ENCODE measurements at places on chromosomes 11 and 22.

DNA sequence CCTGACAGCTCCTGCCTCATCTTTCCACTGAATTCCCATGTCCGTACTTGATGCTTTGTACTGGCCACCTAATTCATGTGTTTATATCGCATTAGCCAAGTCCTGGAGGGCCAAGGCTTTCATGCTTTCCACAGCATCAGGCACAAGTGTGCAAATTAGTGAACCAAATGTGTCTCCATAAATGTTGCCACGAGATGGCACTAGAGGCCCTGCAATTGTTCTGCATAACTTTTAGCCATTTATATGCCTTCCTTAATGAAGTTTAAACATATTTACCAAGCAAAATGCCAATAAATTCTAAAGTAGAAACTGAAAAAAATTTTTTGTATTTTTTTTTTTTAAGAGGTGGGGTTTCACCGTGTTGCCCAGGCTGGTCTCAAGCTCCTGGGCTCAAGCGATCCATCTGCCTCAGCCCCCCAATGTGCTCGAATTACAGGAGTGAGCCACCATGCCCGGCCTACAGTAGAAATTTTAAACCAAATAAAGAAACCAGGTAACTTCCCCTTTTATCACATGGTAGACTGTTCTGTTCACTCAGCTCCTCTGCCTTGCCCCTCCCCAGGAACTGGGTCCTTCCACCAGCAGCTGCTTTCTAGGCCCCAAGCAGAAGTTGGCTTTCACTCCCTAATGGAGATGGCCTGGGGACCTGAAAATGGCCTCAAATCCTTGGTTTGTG lies 20.8 kb upstream of the IL18BP start:
- peak; percentile 22 for DNase-seq

GRCh38 chr11:119608201-119608600 lies 120.8 kb downstream of the NECTIN1 start:
- DNase-seq, result no peak

DNA sequence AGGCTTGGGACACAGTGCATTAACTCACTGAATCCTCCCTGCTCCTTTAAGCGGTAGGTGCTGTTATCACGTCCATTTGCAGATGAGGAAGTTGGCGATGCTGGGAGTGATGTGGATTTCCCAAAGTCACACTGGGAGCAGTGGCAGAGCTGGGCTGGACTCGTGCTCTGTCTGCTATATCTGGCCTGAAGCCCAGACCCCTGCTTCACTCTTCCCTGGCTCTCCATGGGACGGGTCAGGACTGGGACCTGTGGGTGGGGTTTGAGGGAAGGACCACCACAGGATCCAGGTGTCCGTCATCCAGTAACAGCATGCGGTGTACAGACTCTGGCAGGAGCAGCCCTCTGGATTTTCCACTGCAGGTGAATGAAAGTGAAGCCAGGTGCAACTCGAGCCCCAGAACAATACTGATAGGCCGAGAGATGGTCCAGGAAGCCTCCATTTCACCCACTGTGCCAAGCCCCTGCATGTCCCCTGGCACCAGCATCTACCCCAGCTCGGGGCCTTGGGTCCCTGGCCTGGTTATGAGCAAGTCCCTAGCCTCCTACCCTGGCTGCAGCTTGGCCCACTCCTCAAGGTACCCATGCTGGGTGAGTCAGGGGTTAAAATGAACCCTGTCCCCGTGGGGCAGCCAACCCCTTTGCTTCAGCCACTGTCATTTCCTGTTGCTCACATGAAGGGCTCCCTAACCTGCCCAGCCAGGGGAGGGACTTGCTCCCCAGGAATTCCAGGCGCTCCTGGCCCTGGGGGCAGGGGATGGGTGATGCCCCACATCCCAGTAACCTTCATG lies 4.2 kb downstream of the USP2 start:
- DNase-seq, result no peak

- DNase-seq, result no peak
Measured at GRCh38 chr22:21044931-21045584, 688 bp upstream of the LRRC74B start.

DNA sequence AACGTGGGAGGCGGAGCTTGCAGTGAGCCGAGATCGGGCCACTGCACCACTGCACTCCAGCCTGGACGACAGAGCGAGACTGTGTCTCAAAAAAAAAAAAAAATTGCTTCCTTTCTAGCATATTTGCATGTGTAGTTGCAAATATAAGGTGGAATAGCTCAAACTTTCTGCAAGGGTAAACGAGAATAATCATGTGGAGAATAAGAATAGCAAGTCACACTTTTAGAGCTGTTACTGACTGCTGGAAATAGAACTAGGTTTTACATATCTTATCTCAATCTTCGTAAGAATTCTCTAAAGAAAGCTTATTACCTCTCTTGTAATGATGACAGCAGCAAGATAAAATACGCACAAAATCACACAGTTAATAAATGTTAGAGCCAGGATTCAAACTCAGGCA lies 1.6 kb downstream of the L3MBTL2 start:
- no peak for DNase-seq

DNA sequence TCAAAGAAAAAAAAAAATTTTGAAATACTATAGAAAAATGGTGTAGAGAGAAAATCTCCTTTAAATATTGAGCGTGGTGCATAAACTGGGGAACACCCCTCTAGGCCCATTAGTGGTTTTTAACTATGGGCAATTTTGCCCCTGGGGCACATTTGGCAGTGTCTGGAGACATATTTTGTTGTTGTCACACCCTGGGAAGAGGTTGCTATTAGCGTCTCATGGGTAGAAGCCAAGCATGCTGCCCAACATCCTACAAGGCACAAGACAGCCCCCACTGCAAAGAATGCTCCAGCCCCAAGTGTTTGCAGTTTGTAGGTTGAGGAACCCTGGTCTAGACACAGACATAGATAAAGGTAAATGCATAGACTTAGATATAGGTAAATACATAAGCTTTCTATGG lies 92.6 kb downstream of the KIAA1671 start:
- no peak for DNase-seq

- no peak for DNase-seq
Measured at GRCh38 chr11:43576803-43577521, 103.6 kb upstream of the HSD17B12 start.

- DNase-seq, result no peak
Measured at GRCh38 chr11:128153697-128154048, 433.7 kb downstream of the ETS1 start.

DNA sequence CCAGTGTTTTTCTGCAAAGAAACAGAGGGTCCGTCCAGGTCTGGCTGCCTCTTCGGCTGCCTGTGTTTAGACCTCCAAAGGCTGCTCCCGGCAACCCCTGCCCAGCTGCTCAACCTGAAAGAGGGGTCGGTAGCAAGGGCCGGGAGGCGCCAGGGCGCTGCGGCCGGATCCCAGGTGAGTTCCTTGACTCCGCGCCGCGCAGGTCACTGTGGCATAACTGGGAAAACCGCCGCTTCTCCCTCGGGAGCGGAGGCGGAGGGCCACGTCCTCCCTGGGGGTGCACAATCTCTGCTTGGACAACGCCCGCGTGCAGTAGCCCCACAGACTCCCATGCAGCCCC lies 1.0 kb upstream of the BRSK2 start:
- no peak for DNase-seq

GRCh38 chr11:70317581-70318305 lies 47.3 kb downstream of the PPFIA1 start:
- no peak for DNase-seq

GRCh38 chr11:43947815-43948214 lies 5.4 kb downstream of the C11orf96 start:
- no peak for DNase-seq

DNA sequence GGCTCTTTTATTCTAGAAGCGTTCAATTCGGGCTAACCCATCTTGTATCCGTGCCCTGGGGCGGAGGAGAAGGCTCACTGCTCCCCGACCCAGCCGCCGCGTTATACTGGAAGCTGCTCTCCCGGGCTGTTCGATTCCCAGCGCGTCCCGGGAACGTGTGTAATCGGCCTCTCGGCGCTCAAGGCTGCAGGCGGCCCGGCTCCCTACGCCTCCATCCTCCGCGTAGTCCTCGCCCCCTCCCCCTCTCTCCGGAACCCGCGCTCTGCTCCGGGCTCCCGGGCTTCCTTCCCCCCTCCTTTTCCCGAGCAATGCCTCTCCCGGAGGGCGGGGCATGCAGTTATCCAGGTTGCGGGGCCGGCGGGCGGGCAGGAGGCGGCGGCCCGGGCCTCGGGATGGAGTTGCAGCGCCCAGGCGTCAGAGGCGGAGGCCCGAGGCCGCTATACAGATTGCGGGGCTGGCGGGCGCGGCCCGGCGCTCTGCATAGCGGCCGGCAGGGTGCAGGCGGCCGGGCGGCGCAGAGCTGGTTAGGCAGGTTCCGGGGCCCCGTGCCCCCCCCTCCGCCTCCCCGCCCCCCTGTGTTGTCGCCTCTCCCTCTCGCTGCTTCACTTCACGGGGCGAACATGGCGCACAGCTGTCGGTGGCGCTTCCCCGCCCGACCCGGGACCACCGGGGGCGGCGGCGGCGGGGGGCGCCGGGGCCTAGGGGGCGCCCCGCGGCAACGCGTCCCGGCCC lies at the start of gene KMT2A:
TSS of gene KMT2A (plus strand) at position 600 of the 732 bp plus-strand sequence. CDS start at position 621, 21 bp downstream.
- DNase-seq, result peak; percentile 98

GRCh38 chr11:35853971-35854370 lies 89.9 kb upstream of the LDLRAD3 start:
- no peak for DNase-seq

- no peak for DNase-seq
Measured at GRCh38 chr11:124577716-124578427, 8.1 kb downstream of the OR8A1 start.

DNA sequence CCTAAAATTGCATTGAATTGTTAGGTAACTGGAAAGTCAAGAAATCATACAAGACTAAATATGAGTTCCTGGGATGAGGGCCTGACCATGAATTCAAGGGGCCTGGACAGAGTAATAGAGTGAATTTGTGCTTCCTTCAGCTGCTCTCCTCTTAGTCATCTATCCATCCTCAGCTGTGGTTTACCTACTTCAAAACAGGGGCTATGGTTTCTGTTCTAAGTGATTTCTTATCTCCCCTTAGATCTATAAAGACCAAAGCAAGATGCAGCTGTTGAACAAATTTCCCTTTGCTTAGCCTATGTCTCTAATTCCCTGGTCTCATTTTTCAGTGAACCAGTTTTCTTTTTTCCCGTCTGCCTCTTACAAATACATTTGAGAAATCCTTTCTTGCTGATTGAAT lies 428.5 kb downstream of the FAM181B start:
- DNase-seq, result no peak

DNA sequence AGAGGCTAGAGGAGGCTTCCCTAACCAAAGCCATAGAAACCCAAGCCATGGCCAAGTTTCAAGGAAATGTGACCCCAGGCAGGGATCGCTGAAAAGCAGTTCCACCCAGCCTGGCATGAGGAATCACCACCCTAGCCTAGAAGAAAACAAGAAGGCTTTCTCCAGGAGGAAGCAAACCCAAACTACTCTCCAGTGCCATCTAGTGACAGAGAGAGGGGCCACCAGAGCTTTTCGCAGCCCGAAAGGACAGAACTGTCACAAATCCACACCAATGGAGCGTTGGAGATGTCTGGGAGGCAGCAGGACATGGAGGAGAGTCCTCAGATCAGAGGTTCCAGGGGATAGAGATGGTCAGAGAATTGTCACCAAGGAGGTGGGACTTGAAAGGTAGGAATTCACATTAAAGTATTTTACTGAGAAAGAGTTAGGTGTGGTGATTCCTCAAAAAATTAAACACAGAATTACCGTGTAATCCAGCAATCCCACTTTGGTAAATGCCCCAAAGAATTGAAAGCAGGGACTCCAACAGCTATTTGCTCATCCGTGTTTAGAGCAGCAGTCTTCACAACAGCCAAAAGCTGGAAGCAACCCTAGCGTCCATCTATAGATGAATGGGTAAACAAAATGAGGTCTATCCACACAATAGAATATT lies 67.3 kb upstream of the NUP50 start:
- peak; percentile 55 for DNase-seq

GRCh38 chr11:12102588-12103410 lies 7.6 kb upstream of the MICAL2 start:
- no peak for DNase-seq

DNA sequence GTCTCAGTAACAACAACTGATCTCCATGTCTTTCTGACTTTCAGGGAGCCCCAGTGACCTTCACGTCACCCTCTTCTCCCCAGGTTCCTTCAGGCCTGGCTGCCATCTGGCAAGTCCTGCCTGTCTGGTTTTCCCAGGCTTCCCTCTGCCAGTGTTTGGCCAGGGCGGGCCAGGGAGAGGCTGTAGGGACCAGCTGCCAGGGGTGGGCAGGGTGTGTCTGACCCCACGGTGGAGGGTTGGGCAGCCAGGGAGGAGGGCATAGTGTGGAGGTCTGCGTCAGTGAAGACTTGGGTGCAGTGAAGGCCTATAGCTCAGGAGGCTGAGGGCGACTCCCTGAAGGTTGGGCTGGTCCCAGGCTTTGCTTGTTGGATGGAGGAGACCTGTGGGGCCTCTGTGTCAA lies 11.9 kb upstream of the MRGPRX2 start:
- DNase-seq, result no peak

- DNase-seq, result no peak
Measured at GRCh38 chr11:119780222-119780953, 51.4 kb upstream of the NECTIN1 start.

DNA sequence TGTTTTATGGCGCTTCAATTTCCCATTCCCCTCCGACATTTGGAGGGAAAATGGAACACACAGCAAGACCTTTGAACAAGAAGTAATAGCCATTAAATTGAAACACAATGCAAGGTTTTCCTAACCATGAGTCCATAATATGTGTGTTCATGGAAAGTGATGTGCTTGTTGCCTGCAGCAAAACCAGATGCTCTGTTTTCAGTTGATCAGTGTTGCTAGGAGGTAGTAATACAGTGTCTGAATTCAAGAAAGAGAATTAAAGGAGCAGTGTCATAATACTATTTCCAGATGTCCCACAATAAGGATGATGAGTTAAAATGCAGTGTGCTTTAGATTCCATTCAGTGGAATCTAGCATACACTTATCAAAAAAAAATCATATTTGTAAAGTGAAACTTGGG lies 637.4 kb upstream of the API5 start:
- DNase-seq, result no peak

DNA sequence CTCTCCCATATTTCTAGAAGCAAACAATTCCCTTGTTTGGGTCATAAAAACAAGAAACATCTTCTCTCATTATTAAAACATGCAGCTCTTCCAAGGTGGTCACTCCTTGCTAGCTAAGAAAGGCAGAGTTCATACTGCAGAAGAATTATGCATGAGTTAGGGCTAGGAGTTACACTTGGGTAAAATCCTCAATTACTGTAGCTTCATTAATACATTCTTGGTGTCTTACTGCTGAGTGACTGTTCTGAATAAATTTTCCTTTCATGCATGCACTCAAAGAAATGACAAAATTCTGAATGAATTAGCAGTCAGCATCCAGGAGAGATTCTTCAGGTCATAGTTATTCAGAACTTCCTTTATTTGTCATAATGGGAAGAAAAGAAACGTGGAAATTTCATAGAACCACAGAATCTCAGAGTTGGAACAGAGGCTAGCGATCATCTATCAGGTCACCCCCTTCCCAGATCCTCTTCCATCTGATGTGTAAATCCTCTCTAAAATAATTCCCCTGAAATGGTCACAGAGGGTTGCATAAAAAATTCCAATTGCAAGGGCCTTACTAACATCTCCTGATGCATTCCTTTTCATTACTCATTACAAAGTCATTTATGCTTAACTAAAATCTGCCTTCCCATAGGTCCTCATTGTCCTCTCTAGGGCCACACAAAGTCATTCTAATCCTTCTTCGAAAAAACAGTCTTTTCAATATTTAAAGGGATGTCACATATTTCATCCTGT lies 771.5 kb downstream of the DLG2 start:
- DNase-seq, result no peak

GRCh38 chr11:64675450-64676260 lies 47.3 kb downstream of the NRXN2 start:
- no peak for DNase-seq

Data from NCI-H2081 (cell line).